Stimulated activated CD4-positive, alpha-beta T cell treated with anti-CD3 and anti-CD28 coated beads, TNF-alpha, amount 100 ng/mL, for 1 hour (primary cell): ENCODE measurements at places on chromosomes 1 and 21.

DNA sequence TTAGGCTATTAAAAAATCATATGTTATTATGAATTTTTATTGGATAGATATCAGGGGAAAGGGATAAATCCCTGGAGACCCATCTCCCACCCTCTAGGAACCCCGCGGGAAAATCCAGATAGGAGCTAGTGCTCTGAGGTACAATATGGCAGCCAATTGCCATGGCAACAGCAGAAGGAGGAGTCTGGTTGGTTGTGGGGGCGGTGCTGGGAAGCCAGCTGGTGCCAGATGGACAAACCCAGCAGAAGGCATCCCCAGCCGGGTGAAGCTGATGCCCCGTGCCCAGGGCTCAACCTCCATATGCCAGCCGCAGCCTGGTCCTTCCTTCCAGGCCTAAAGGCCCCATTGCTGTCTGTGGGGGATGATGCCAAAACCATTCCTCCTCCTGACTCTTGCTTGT lies 38.3 kb downstream of the RHBG start:
- no peak for DNase-seq

GRCh38 chr1:119735217-119735616 lies 23.5 kb downstream of the PHGDH start:
- no peak for DNase-seq

- no peak for DNase-seq
These were observed 1.1 kb downstream of the MRPS6 start for GRCh38 chr21:34074283-34075090.

GRCh38 chr1:43904660-43905551 lies 28.7 kb upstream of the ARTN start:
- DNase-seq: no peak

DNA sequence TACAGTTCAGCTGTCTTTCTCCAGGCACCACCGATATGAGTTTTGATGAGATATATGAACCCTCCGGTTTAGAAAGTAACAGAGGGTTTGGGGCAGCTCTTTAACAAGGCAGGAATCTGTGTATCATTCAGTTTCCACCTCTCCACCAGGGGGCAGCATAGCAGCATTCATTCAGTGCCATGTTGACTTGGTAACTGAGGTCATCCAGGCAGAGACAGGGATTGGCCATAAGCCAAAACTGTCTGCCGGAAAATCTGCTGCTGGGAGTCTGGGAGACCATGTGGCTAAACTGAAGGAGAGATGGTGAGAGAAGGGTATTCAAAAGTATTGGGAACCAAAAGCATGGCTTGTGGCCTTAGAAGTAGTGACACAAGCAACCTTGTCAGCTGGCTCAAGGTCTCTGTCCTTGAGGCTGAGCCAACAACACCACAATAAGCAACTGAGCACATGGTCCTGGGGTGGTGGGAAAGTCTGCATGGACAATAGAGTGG lies 98.5 kb downstream of the LMX1A start:
- DNase-seq: no peak

- DNase-seq: no peak
These were observed 64.1 kb downstream of the ATP2B4 start for GRCh38 chr1:203690730-203691129.

DNA sequence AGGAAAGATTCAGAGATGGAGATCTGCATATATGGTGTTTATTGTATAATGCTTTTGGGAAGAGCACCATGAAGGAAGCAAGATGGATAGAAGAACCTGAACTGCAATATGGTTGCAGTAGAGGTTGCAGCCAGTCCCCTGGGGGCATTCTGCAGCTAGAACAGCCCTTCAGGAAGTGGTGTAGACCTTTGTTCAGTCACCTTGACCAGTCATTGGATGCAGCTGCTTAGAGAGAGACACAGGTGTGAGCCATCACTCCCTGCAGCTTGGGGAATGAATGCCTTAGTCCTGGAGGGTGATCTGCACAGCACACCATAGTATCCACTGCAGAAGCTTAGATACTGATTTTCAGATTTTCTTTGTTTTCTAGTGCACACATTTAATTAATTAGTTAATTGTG lies 42.3 kb downstream of the NEK7 start:
- DNase-seq: no peak
